ENCODE measurements at places on chromosomes 1 and 21. TPM values are rescaled to one million over a fixed set of nuclear protein-coding genes. Genes with fewer than 3 reads are reported as not detected.

DNA sequence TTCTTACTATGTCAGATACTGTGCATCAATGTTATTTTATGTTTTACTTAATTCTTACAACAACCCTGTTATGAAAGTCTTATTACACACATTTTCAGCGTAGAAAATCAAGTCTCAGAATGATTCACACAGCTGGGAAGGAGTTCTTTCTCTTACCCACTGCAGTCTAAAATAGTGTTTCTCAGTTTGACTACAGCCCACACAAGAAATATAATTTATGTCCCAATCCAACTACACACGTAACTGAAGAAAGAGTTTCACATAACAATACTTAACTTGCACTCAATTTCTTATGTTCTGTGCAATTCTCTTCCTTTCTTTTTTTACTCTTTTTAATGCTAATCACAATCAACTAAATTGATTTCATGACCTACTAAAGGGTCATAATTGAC is 252.8 kb upstream of the ADGRL2 start:
- DNase-seq: no peak

DNA sequence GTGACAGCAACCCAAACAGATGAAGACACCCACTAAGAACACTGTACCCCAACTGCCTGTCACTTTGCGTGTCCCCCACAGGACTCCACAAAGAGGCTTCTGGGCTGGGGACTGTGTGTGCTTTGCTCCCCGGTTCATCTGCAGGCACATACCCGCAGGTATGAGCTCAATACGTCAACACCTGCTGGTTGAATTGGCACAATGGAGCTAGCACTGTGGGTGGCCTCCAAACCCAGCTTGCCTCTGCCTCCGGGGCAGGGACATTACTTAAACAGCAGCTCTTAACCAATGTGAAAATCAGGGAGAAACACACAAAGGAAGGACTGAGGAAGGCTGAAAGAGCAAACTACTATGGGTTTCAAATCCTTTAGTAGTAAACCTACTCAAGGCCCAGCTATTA is 140.2 kb upstream of the TIAM1 start:
- no peak for DNase-seq

AMY1A gene
- total RNA-seq: not detected

SLFNL1 gene
- not detected for total RNA-seq

C8A gene
- not detected for total RNA-seq

DNA sequence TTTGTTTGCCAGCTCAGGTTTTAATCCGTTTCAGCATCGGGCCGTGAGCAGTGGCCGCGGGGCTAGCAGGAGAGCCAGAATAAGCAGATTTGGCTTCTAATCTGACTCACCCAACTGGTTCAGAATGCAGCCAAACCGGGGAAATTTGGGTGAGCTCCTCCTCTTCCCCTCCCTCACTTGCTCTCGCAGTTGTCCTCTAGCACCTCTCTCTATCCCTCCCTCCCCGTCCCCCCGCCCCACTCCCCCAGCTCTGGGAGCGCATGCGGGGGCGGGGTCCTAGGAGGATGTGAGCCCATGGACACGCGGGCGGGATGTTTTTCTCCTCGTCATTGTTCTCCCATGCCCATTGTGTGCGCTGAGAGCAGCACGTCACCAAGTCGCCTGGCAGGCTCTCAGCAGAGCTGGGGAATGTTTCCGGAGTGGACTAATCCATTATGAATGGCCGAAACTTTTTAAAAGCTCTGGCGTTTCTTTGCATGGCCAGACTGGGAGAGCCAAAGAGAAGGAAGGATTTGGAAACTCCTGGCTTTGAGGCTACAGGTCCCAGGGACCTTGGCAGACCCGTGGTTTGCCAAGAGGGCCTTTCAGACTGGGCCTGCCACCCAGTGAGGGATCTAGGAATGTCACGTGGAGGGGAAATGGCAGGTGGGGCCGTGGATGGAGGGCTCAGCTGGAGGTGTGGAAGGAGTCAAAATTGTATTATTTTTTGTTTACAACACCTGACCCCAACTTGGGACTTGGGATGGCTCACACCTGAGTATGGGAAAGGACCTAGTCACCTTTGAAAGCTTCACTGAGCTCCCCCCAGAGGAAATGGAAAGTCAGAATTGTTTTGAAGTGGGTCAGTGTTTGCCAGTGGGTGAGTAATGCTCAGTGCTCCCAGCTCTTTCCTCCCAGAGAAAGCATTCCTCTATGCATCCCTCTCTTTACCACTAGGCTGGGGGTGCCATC is 39.2 kb downstream of the CDK18 start:
- DNase-seq: peak; percentile 87

DNA sequence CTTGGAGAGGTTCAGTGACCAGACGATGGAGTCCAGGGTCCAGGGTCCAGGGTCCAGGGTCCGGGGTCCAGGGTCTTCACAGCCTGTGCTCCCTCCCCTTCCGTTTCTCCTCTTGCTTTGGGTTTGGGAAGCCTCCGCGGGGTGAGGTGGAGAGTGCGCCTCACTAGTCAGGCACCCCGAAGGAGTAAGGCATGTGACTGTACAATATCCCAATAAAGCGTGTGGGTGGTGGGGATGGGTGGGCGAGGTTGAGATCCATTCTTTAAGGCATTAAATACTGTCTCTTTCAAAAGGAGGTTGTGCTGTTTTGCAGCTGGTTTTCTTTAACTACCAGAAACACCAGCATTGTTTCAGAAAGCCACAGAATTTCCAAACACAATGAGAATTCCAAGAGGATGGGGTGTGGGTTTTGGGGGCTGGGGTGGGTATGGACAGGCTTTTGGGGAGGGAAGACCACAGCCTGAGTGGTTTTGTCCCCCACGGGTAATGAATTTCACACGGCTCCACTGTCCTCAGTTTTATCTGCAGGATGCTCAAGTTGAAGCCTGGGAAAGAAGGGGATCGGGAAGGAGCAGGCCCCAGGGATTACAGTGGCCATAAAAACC is 65.7 kb downstream of the KIF26B start:
- no peak for DNase-seq

DNA sequence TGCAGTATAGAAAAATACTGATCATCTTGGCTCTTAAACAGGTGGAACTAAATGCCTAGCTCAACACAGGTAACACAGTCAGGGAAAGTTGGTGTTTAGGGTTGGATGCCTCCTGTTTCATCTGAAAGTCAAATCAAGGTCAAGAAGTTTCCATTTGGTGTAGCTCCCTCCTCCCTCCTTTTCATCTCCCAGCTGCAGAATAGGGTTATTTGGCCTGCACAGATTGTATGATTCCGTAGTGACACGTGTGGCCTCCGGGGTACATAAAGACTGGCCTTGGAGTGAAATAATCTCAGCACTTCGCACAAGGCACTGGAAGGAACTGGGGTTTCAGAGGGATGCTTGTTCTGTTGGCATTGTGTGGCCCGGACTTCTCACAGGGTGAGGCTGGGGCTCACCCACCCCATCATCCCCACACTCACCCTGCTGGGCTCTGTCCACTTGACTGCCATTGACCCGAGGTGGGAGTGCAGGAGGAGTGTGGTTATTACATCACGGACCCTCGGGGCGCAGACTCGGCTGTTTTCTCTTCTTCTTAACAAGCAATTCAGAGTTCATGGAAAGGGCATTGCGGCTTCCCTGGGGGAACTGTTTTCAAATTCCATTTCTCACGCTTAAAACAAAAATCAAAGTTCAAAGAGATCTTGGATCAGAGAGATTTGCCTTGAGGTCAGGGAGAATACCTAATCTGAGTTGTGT is 18.4 kb downstream of the IGSF5 start:
- DNase-seq: no peak

- DNase-seq: no peak
These were observed 163.3 kb downstream of the ETS2 start for GRCh38 chr21:38968887-38969543.

GRCh38 chr1:17149771-17150170 is 30.5 kb upstream of the PADI2 start:
- DNase-seq: no peak

DNA sequence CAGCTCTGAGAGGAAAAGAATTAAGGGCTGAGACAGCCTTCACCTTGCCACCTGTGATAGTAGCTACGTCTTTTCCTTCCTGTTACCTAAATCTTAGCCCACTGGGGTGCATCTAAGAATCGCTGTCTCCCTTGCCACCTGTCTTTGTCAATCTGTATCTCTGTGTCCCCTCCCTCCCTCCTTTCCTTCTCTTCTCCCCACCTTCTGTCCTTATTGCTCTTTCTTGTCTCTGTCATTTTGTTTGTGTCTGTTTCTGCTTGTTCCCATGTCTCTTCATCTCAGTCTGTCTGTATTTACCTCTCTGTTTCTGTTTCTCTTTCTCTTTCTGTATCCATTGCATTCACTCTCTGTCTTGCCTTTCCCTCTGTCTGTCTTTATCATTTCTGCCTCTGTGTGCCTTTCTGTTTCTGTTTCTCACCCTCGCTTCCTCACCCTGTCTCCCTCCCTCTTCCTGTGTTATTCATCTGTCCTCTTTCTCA is 30.2 kb downstream of the SLC22A15 start:
- DNase-seq: no peak

DNA sequence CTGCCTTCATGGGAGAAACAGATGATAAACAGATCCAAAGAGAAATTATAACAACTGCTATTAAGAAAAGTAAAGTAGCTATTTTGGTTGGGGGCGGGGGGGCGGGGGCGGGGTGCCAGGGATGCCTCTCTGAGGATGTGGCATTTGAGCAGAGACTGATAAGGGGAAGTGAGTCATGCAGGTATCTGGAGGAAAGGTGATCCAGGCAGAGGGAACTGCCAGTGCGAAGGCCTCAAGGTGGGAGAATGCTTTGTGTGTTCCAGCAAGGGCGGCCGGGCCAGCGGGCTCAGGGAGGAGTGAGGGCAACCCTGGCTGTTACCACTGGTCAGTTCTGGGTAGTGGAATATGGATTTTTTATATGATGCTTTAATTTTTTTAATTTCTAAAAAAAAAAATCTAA is 7.0 kb upstream of the TNFRSF1B start:
- no peak for DNase-seq

GRCh38 chr1:195740862-195741261 is 867.4 kb downstream of the KCNT2 start:
- no peak for DNase-seq

DNA sequence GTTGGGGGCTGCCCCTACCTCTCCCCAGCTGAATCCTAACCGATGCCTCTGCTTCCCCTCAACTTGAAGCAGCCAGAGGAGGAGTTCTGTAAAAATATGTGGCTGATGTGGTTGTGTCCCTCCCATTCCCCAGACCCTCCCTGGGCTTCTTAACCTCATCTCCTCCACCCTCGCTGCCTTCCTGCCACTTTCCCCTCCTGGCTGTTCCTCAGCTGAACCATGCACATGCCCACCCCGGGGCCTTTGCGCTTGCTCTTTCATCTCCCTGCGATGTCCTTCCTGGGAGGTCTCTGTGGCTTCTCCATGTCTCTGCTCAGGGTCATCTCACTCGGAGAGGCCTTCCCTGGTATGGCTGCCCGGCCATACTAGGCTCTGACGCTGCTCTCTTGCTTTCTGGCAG is 8.9 kb downstream of the MIIP start:
- DNase-seq: no peak

DNA sequence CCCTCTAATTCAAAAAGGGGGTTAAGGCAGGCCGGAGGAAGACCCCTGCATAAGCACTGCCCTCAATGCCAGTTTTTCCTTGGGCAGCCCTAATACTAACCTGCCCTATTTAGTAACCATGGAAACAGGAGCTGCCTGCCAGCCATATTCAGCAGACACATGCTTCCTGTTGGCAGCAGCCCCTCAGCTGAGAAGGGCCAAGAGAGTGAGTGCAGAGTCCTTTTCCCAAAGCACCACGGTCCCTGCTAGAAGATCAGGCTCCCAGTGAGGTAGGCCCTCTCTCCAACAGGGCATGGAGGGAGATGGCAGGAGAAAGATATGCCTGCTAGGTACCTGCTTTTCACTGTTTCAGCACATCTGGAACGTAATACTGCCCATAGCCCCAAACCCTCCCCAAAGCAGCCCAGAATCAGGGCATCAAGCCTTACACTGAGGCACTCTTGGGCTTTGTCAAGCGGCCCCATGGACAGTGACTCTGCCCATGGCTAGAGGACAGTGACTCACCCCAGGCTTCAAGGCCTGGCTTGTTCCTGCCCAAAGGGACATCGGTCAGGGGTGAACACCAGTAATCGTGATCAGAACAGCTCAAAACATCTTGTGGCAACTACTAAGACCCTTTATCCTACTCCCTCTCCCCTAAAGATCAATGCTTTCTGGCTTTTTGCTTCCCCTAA is 64.5 kb downstream of the BCAR3 start:
- DNase-seq: peak; percentile 62

SMIM1 gene
- total RNA-seq: 1.1 TPM

DNA sequence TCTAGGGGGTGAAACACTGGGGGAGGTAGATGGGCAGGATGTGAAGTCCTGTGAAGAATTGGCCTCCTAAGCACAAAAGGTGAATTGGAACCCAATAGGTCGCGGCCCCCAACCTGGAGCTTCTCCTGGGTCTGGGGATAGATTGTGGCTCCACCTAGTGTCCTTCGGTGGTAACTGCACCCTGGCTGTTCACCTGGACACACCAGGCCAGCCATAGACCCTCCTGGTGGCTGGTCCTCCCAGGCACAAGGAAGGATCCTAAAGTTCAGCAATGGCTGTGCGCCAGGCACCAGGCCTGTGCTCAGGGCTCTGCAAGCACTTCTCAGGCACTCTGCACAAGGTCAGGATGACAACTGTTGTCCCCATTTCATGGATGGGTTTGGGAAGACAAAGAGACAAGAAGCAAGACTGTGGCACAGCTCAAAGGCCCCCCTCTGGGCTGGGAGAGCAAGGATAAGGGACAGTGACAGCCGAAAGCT is 13.5 kb downstream of the ESPN start:
- peak; percentile 69 for DNase-seq
